ENCODE measurements at places on chromosomes 12 and 14.

DNA sequence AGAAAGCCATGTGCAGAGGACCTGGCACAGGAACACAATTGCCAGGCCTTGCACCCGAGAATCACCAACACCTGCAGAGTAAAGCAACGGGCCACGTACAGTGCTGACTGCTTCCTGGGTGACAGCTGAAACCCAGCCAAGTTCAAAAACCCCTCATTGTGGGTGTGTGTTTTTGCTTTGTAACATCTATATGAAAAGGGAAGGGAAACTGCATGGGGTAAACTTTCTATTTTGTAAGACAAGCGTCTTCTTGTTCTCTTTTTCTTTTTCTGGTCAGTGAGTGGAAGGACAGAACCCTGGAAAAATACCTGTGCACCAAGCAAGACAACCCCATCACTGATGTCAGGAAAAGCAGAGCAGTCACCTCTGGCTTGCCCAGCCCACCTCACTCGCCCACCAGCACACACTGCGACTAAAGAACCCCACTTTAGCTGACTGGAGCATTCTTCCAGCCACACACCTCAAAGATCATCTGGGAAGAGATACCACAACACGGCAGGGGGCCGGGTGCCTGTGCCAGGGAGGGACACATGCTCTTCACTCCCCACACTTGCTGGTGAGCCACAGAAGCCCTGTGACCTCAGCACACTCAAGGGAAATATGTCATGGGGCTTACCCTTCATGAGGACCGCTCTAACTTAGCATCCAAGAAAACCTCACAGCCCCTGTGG lies 172.3 kb downstream of the NDUFA12 start:
- DNase-seq: peak; percentile 46

DNA sequence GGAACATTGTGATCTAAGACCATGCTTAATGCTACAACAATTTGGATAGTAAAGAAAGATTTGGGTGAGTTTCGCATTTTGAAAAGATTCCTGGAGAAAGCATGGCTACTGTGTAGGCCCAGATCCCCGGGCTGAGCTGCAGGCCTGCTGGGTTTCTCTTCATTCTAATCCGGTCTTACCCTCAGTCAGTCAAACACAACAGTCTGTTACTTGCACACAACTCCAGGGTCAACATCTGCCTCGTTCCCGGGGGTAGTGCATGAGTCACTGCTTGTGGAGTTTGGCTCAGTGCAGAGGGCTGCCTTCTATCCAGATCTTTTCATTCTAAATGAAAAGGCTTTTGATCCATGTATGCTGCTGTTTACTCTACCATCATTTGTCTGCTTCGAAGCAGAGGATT lies 60.4 kb upstream of the SEL1L start:
- no peak for DNase-seq

DNA sequence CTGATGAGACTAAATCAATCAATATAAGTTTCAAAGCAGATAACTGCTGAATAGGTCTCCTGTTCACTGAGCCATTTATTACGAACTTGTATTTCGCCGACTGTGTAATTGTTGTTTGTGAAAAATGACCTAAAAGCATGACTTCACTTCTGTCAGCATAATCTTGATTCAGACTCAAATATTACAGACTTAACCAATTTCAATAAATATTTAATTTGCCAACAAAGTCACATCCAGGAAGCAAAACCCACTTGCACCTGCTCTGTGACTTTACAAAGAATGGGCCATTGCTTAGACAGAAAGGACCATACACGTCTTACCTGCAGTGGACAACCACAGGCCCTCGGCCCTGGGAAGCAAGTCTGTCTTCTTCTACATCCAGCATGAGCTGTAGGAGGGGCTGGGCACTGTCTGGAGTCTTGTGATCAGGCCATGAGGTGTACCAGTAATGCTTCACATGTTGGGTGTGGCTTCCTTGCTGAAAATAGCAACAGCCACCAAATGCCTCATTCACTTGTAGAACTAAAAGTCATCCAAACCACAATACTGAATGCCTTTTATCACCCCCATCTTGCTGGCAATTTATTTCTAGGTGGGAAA lies 23.5 kb upstream of the PTPRB start:
- DNase-seq: peak; percentile 56

DNA sequence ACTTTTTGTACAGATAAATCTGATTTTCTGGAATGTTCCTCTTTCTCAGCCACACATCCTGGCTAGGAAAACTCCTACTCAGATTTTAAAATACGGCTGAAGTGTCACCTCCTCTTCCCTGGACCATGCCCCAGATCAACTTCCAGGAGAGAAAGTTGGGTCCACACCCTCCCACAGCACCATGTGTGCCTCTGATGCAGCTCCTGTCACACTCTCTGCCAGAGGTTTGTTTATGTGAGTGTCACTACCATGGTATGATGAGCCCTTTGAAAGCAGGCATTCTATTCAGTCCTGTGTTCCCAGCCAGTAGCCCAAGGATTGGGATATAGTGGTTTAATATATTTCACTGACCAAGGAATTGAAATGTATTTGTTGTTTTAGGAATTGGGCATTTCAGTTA lies 287.2 kb upstream of the ATP2B1 start:
- no peak for DNase-seq

- DNase-seq: no peak
Observed at GRCh38 chr12:17489452-17489851, 600.5 kb downstream of the RERGL start.

- DNase-seq: no peak
Observed at GRCh38 chr14:37413504-37414003, 181.5 kb downstream of the FOXA1 start.

DNA sequence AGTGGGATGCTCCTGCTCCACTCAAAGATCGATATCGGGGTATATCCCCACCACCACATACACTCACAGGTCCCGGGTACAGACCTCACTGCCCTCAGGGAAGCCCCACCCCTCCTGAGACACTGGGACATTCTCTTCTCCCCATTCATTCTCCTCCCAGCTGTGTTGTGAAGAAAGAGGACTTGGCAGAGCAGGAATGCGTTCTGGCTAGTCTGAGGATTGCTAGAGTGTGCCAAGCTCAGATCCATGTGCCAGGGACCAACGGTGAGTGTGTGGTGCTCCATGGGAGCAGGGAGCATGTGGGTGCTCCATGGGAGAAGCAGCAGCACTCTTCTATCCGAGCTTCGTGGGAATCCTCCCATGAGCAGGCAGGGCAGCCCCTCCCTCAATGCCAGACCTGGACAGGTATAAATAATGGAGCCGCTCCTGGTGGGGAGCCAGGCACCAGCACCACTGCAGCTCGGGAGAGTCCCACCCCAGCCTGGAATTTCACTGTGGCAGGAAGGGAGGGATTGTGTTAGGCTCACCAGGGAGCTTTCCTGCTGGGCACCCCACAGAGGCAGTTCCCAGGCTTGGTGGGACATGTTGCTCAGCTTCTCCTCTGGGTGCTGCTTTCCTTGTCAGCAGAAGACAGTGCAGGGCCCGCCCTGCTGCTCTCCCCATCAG lies 2.3 kb upstream of the KRT5 start:
- no peak for DNase-seq

- DNase-seq: peak; percentile 13
Observed at GRCh38 chr12:18898470-18898869, 160.6 kb downstream of the CAPZA3 start.

GRCh38 chr12:106883426-106883825 lies 72.3 kb upstream of the TMEM263 start:
- DNase-seq: no peak

DNA sequence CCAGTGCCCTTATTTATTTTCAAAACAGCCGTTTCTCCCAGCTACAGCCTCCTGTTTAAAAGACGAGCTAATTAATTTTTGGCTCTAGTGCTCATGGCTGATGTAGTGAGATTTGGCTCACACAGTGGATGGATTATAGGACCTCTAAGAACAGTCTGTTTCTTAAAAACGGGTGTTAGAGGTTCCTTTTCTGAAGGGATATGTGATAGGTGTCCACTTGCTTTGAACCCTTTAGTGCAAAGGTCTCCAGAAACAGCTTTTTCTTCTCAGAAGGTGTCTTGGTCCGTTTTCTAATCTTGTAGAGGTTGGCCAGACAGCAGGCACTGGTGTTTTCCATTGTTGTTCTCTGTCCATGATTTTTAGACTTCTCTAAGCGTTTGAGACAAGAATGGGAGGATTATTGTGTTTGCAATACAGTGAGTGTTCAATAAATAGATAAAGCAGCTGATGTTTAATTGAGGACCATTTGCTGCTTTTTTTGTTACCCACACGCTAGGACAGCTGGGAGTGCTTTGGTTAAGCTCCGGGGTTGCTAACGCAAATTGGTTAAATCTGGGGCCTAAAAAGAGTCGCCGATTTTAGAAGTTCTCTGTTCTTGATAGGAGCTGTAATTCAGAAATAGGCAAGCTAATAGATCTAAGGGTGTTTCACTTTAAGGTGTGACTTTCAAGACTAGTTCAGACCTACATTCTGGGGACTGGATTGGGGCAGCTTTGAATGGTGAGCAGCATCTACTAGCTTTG lies 1.0 kb downstream of the BORCS5 start:
- no peak for DNase-seq

DNA sequence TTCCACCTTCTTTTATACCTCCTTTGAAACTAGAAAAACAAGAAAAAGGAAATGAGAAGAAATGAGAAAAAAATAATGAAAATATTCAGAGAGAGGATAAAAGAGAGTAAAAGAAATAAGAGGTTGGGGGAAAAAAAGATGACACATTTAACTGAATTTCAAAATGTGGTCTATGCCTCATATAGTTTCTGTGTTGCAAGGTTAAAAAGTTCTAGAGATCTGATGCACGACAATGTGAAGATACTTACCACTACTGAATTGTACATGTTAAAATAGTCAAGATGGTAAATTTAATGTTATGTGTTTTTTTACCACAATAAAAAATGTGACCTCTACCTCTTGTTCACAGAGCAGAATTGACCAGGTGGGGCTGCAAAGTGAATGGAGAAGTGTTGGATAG lies 314.8 kb upstream of the OR4E1 start:
- DNase-seq: no peak

GRCh38 chr14:95980402-95980801 lies 58.8 kb upstream of the C14orf132 start:
- no peak for DNase-seq

All from osteoblast (primary cell).